ENCODE measurements at places on chromosomes 4 and X.
A peak's percentile ranks its signal among the peaks of the same experiment; 100 is the strongest.

DNA sequence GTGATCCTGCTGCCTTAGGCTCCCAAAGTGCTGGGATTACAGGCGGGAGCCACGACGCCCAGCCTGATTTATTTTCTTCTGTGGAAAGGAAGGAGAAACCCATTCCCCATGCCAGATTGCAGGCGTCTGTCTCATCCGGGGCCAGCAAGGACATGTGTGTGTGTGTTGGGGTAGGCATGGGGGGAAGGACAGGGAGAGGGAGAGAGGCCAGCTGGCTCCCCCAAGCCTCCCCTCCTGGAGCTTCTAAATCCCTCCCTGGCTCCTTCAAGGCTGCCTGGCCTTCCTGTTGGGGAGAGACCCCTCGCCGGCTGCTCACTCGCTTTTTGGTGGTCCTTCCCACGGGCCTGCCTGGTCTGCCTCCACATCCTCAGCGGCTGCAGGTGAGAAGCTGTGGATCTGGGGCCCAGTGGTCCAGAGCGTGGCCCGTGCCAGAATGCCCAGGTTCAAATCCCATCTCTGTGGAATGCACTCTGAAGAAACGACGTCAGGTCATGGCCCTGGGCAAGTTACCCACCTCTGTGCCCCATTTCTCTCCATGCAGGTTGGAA lies 1.3 kb upstream of the PLXNB3 start:
- H3K4me3 ChIP-seq = no peak overlapping the region
- peaks cover 2% of the 10 kb centered on the region for H3K4me1 ChIP-seq
- no peak overlapping the region for H3K27ac ChIP-seq
- no peaks in the 10 kb centered on the region for H3K27me3 ChIP-seq
- DNase-seq = no peak

- H3K4me1 ChIP-seq = peaks cover 11% of the 10 kb centered on the region
- H3K27me3 ChIP-seq = peaks cover 5% of the 10 kb centered on the region
- no peak overlapping the region for H3K4me3 ChIP-seq
Observed at GRCh38 chrX:16188687-16189086, 21.4 kb downstream of the MAGEB17 start.

DNA sequence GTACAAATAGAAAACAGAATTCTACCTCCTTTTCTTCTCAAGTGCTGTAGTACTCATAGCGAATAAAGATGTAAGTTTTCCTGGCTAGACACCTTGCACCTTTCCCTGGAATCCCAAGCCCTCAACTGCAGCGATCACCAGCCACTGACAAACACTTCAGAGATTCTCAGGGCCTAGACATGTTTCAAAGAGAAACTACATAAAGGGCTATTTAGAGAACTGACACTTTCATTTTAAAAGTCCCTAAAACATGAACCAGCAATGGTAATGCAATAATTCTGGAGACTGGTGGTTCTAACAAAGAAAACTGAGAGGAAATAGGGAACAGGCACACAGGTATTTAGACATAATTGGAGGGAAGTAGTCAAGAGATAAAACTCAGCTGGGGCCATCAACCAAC lies 35.7 kb downstream of the FANCB start:
- DNase-seq = no peak
- H3K4me3 ChIP-seq = no peak overlapping the region
- H3K27ac ChIP-seq = no peak overlapping the region
- H3K36me3 ChIP-seq = peaks cover 46% of the 10 kb centered on the region
- no peaks in the 10 kb centered on the region for H3K4me1 ChIP-seq

GRCh38 chr4:149799546-149799945 lies 16.1 kb downstream of the IQCM start:
- no peak overlapping the region for H3K27ac ChIP-seq
- no peak overlapping the region for H3K4me3 ChIP-seq
- no peaks in the 10 kb centered on the region for H3K27me3 ChIP-seq
- DNase-seq = no peak

DNA sequence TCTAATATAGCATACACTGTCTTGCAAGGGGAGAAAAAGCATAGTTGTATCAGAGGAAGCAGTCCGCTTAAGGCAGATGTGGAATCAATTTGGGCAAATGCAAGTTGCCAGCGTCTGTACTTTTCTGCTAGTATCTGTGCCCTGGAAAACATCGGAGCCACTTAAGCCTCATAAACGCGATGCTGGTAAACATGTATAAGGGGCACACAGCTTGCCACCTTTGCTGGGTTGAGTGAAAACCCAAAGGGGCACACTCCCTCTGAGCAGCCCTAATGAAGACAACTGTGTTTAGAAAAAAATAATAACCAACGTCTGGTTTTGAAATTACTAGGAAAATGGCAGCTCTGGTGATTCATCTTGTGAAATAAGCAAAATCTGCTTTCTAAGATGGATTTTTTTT lies 24.3 kb downstream of the SMIM20 start:
- H3K27me3 ChIP-seq = peaks cover 4% of the 10 kb centered on the region
- H3K27ac ChIP-seq = peak overlapping the region; percentile 87
- peaks cover 6% of the 10 kb centered on the region for H3K36me3 ChIP-seq

DNA sequence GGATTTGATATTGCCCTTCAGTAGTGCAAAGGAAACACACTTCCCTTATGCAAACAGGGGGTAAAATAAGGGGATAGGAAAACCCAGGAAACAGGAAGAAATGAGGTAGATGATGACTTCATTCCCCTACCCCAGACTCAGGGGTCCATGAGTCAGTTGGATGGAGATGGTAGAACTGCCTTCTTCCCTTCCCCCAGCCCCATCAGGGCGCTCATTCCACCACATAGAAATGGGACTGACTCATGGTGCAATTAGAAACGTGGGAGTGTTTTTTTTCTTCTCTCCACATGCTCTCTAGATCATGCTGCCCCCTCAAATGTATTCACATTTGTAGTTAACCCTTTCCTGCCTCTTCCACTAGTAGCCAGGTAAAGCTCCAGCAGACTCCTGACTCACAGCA lies 23.1 kb upstream of the ARMCX2 start:
- H3K4me3 ChIP-seq = no peak overlapping the region
- no peaks in the 10 kb centered on the region for H3K36me3 ChIP-seq
- H3K27me3 ChIP-seq = peaks cover 4% of the 10 kb centered on the region
- no peaks in the 10 kb centered on the region for H3K4me1 ChIP-seq
- no peak for DNase-seq

All from activated CD8-positive, alpha-beta memory T cell treated with anti-CD3 and anti-CD28 coated beads, Interleukin-2, amount 10 ng/mL, durations not matched to agents 7 days and 5 days (primary cell).